Myocyte (in vitro differentiated cells): ENCODE measurements at places on chromosomes 2 and 18. TPM values are rescaled to one million over a fixed set of nuclear protein-coding genes. Genes with fewer than 3 reads are reported as not detected.

TSPYL6 gene
- not detected in 2 replicates for total RNA-seq

- no peak for DNase-seq
These were observed 134.9 kb upstream of the KYNU start for GRCh38 chr2:142742371-142743214.

DNA sequence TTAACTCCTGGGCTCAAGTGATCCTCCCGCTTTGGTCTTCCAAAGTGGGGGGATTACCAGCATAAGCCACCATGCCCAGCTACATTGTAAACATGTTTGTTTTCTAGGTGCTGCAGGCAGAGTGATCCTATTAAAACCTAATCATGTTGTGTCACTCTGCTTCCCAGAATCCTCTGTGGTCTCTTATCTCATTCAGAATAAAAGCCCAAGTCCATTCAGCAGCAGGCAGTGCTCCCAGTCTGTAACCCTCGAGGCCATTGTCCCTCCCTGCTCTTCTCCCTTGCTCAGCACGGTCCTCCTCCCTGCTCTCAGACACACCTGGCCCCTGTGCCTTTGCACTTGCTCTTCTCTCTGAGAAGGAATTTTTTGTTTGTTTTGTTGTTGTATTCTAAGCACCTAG lies 11.1 kb upstream of the CABYR start:
- no peak for DNase-seq

DNA sequence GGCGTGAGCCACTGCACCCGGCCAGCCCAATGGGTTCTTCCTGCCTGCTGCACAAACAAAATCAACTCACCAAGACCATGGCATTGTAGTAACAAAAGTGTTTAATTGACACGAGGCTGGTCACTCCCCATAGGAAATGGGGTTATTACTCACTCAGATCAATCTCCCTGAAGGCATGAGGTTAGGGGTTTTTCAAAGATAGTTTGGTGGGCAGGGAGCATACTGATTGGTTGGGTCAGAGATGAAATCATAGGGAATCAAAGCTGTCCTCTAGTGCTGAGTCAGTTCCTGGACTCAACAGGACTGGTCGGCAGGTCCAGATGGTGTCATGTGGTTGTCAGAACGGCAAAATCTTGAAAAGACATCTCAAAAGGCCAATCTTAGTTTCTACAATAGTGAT lies 122.1 kb downstream of the TMEM17 start:
- DNase-seq: peak; percentile 9

GALNT13 gene
- 1.7 and 2.2 TPM in 2 replicates for total RNA-seq

ECEL1 gene
- total RNA-seq: 0.10 TPM in 1 of 2 replicates, not detected in the other

GRCh38 chr2:200159357-200159707 lies 147.2 kb upstream of the SPATS2L start:
- no peak for DNase-seq

CD8B2 gene
- not detected in 2 replicates for total RNA-seq

TRAF3IP1 gene
- total RNA-seq: 8.2 and 8.8 TPM in 2 replicates

LYPD6B gene
- total RNA-seq: 0.94 and 1.7 TPM in 2 replicates

- peak; percentile 59 for DNase-seq
These were observed 18.8 kb downstream of the TEX44 start for GRCh38 chr2:231611273-231612108.

GRCh38 chr2:20504174-20504573 lies 57.3 kb downstream of the RHOB start:
- DNase-seq: no peak
